ENCODE measurements at places on chromosomes 5 and 9. TPM values are rescaled to one million over a fixed set of nuclear protein-coding genes. Genes with fewer than 3 reads are reported as not detected.

Gene CNTRL
- 9.9 TPM for total RNA-seq

Gene C1QTNF2
- 1.4 TPM for total RNA-seq

Gene MEIKIN
- total RNA-seq: not detected

Gene FOXD4
- 0.43 TPM for total RNA-seq

Gene COL5A1
- total RNA-seq: 401 TPM

Gene PCDHA1
- 0.11 TPM for total RNA-seq

Gene ANKRD34B
- total RNA-seq: not detected

Gene NUTM2F
- not detected for total RNA-seq

Gene PCDHGB5
- total RNA-seq: 27.7 TPM

Gene TGFBR1
- 252 TPM for total RNA-seq

Gene TMC1
- total RNA-seq: 0.39 TPM

Gene CDH18
- under 0.01 TPM for total RNA-seq

Gene ZFP2
- total RNA-seq: 2.1 TPM

Gene TAS2R1
- not detected for total RNA-seq

Gene FAM163B
- not detected for total RNA-seq

Gene GDF9
- total RNA-seq: 0.11 TPM

Gene FAM78A
- 0.54 TPM for total RNA-seq

Gene NDUFS6
- total RNA-seq: 32.7 TPM

Gene LCN10
- total RNA-seq: not detected

Gene HTR1A
- not detected for total RNA-seq

Gene CYSRT1
- 0.52 TPM for total RNA-seq

Measured in articular chondrocyte of knee joint (primary cell).